ENCODE measurements at places on chromosomes 3 and 15.
A peak's percentile ranks its signal among the peaks of the same experiment; 100 is the strongest.

- DNase-seq: no peak
Observed at GRCh38 chr15:63918901-63919348, 85.2 kb upstream of the HERC1 start.

GRCh38 chr3:52769786-52770455 lies 819 bp downstream of the NEK4 start:
- DNase-seq: no peak

GRCh38 chr3:71247958-71248335 lies 335.6 kb downstream of the FOXP1 start:
- no peak for DNase-seq

DNA sequence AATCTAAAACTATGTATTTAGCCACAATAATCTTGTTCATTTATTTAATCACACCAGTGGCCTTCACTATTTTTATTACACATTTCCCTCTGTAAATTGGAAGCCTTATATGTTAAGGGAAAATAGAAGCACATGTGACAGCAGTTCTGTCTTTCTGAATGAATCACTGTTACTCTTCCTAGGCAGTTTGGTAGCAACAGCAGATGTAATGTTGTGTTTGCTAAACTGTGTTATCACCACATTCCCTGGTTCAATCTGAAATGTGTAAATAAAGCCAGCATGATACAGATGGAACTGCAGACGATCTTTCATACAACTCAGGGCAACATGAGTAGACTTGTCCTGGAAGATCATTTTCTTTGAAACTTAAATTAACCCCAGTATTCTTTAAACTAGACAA lies 220.1 kb downstream of the MCTP2 start:
- no peak for DNase-seq

- no peak for DNase-seq
Observed at GRCh38 chr15:79812541-79812940, 84.3 kb downstream of the MTHFS start.

- DNase-seq: no peak
Observed at GRCh38 chr3:20556661-20557060, 370.7 kb upstream of the SGO1 start.

DNA sequence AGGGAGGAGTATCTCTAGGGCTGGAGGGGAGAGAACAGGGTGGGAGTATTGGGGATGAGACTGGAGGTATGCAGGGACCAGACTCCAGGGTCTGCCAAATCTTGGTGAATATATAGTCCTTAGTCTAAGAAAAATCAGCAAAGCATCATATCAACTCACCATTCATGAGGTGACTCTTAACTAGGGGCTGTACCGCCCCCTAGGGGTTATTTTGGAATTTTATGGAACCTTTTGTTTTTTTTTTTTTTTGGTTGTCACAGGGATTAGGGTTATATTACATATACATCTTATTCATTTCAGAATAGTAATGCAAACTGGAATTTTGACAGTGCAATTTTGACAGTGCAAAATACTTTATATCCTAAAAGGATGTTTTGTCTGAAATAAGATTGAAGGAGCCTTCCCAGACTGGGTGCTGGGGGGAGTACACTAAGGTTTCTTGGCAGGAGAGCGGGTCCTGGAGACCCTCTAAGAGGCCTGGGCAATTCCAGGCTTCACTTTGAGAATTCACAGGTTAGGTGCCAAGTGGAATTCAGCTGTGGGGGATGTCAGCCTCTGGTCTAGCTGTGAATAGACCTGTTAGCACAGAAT lies 7.5 kb downstream of the CMTM7 start:
- peak; percentile 46 for DNase-seq

DNA sequence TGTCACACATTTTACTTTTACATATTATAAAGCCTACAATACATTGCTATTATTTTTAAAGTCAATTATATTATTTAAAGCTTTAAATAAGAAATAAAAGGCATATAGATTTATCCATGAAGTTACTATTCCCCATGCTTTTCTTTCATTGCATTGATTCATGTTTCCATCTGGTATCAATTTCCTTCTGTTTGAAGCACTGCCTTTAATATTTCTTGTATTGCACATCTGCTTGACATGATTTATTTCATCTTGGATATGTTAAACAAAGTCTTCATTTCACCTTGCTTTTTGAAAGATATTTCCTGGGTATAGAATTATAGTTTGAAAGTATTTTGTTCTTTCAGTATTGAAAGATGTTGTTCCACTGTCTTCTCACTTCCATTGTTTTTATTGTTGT lies 174.3 kb upstream of the MBNL1 start:
- DNase-seq: peak; percentile 48

DNA sequence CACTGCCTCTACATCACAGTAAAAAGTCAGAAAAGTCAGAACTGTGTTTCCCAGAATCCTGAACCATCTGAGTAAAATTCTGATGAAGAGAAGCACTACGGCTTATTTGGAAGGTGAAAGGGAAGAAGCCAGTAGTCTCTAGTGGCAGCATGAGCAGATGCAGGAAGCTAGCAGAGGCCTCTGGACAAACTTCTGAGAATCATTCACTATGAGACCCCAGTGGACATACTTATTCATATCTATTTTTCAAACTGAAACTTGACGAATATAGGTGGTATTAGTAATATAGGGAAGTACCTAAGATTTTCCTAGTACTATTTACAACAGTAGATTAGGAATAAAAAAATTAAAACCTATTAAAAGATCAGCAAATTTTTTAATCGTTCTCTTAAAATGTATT lies 272.8 kb upstream of the TTC14 start:
- DNase-seq: no peak

GRCh38 chr15:58308742-58309355 lies 122.9 kb upstream of the LIPC start:
- no peak for DNase-seq

GRCh38 chr3:194401346-194401745 lies 2.3 kb upstream of the GP5 start:
- no peak for DNase-seq
